Fibroblast of skin of abdomen (primary cell): ENCODE measurements at places on chromosomes 2 and 18.
A peak's percentile ranks its signal among the peaks of the same experiment; 100 is the strongest.

DNA sequence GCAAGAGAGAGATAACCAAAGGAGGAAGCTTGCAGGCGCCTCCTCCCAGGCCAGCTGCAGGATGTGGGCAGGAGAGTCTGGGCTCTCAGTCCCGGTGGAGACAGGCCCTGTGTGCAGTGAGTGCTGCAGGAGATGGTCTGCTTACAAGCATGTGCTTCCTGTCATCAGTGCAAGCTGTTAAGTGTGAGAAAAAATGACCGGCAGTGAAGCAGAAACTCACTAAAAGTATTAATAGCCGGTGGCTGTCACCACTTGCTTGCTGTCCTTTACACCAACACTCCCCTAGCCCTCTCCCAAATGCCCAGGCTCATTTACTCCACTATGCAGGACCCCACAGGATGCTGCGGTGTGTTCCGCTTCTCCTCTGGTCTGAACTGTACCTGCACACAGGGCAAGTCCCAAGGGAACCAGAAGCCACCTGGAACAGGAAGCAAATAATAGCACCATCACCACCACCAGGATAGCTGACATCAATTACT is 435.6 kb upstream of the HS6ST1 start:
- peak; percentile 26 for DNase-seq

- DNase-seq: no peak
Measured at GRCh38 chr2:84283506-84283905, 175.6 kb downstream of the SUCLG1 start.

GRCh38 chr2:189440644-189440946 is 679 bp upstream of the WDR75 start:
- DNase-seq: no peak

- no peak for DNase-seq
Measured at GRCh38 chr2:203681978-203682377, 24.5 kb upstream of the CD28 start.

- no peak for DNase-seq
Measured at GRCh38 chr2:204180649-204181048, 244.1 kb downstream of the ICOS start.

- no peak for DNase-seq
Measured at GRCh38 chr2:118836411-118836930, 11.0 kb downstream of the EN1 start.

GRCh38 chr2:44429034-44429433 is 67.3 kb downstream of the CAMKMT start:
- DNase-seq: peak; percentile 36

DNA sequence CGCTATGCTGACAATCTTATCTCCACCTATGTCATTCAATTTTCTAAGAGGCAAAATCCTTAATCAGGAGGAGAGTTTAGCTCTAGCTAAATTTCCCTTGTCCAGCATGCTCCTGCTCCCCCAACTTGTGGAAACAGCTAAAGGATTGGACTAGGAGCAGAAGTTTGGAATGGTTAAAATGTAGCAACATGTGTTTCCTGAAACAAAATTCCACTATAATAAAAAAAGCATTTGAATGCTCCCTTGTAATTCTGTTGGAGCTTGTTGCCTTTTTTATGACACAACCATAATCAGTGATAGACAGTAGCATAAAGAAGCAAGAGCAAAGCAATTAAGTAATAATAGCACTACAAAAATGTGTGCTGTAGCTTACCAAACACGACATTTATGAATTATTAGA is 6.9 kb downstream of the ACTR3 start:
- DNase-seq: peak; percentile 44

DNA sequence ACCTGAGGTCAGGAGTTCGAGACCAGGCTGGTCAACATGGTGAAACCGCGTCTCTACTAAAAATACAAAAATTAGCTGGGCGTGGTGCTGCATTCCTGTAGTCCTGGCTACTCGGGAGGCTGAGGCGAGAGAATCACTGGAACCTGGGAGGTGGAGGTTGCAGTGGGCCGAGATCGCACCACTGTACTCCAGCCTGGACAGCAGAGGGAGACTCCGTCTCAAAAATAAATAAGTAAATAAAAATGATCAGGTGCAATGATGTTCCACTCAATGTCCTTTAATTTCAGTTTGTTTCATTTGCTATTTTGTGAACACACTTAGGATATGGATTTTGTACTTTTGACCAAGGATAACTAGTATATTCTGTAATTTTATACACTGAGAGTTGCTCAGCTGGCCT is 9.3 kb downstream of the HADHA start:
- no peak for DNase-seq

DNA sequence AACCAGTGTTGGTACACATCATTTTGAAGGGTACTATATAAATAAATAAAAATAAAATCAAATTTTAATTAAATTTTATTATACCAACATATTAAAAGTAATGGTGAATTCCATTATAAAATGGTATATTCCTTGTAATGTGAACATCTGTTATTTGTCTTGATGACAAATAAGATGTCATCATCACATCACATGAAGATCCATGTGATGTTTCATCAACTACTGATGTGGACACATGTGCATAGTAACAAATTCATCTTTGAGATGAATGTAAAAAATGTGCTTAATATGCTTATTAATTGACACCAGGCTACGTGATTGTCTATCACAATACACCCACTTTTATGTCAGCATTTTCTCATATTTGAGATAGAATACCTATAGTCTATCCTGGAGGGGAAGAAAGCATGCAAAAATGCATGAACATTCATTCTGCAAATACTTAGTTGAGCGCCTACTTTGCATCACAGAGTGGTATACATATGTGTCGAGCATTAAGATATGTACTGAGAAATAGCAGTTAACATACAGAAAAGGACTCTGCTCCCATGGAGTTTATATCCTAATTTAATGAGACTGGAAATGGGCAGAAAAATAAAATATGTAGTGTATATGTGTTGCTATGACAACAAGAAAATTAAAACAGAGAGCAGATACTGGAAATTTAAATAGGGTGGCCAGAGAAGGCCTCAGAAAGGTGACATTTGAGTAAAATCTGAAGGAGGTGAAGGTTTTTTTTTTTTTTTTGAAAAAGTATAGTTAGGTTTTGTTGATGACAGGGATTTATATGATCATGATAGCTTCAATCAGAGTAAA is 281.1 kb downstream of the ARHGAP15 start:
- DNase-seq: no peak

DNA sequence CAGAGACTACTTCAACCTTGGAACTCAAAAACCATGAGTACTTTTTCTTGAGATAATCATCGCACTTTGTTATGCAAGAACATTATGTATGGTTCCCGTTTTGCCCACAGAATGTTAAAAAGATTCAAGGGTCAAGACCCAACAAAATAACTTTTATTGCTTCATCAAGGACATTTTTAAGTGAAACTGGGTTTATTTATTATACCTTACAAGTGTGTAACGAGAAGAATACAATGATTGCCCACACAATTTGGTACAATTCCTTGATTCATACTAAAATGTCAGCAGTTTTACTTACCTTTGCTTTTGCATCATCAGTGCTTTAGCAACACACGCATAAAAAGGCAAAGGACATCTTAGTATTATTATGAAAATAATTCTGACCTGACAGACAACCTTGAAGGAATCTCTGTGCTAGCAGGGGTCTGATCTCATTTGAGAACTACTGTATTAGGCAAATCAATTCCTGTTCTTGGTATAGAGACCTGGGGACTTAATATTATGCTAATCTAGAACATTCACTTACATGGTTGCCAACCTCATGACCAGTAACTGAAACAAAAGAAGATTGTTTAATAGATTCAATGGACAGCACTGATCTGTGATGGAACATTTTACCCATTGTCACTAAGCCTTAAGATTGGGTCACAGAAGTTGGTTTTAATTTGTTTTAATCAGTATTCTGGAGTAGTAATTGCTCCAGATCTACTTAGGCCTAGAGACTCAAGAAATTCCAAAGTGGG is 16.2 kb downstream of the CCDC88A start:
- no peak for DNase-seq
